ENCODE measurements at places on chromosomes 12 and 14.

GRCh38 chr12:90690120-90690519 lies 264.9 kb downstream of the CCER1 start:
- DNase-seq = no peak

DNA sequence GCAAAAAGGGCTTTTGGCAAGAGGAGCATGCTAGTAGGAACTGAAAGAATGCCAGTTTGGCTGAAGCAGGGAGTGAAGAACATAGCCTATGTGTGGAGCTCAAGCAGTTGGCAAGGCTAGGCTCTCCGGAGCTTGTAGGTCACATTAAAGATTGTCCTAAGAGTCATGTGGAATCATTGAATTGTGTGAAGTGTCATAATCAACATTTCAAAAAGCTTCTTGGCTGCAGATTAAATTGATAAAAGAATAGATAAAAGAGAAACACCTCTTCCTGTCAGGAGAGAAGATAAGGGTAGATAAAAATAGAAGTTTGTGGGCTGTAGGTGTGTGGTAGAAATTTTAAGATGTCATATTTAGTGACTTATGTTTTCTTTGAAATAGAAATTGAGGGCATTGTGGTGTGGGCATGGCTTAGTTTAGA lies 36.1 kb downstream of the CPSF6 start:
- peak; percentile 7 for DNase-seq

DNA sequence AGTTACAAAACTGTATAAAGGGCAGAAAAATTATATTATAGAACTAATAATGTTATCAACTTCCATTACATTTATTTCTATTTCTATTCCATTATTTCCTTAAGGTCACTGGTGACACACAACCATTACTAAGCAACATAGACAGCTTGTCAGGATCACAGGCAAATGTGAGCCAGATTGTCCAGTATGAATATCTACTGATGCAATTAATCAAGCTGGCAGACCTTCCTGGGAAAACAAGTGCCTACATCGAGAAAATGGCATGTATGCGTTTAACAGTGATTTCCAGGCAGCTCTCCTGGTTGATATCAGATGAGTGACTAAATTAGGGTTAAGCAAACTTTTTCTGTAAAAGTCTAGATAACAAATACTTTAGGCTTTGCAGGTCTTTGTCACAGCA lies 36.9 kb upstream of the TSPAN8 start:
- DNase-seq = no peak

GRCh38 chr14:73634011-73634833 lies 10.6 kb upstream of the DNAL1 start:
- DNase-seq = no peak

DNA sequence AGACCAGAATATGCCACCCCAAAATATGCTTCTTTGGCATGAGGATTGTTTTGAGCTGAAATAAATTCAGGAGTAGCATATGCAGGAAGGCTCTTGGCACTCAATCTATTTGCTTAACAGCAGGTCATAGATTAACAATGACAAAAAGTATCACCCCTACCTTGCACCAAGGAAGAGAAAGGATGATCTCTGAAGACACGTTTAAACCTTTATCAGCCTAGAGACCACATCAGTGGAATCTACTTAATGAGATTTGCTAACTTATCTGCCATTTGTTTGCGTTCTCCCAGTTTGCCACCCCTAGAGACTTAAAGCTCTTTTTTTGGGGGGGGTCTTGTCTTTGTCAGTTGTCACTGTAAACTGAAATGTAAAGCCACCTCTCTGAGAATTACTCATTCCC lies 1278.7 kb upstream of the USP15 start:
- DNase-seq = no peak

GRCh38 chr12:32970465-32971110 lies 74.0 kb upstream of the PKP2 start:
- DNase-seq = no peak

GRCh38 chr12:81221681-81222080 lies 143.8 kb downstream of the ACSS3 start:
- no peak for DNase-seq
